ENCODE measurements at places on chromosomes 2 and 18. TPM values are rescaled to one million over a fixed set of nuclear protein-coding genes. Genes with fewer than 3 reads are reported as not detected.
A peak's percentile ranks its signal among the peaks of the same experiment; 100 is the strongest.

GRCh38 chr18:13412017-13412416 lies 193.5 kb downstream of the LDLRAD4 start:
- DNase-seq, result no peak

DNA sequence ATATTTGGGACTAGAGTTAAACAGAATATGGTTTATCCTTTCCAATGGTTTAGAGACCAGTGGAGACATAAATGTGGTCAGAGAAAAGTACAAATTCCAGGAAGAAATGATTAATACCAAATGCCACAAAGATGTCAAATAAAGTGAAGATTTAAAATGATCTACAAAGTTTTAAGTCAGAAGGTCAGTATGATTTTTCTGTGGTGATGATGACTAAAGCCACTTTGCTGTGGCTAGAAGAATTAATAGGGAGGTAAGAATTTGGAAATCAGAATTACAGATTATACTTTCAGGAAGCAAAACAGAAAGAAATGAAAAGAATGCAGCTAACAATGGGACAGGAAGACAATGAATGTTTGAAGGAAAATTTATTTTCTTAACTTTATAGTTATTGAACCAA lies 91.5 kb upstream of the CDH7 start:
- DNase-seq, result no peak

- no peak for DNase-seq
These were observed 77.3 kb upstream of the KCNH7 start for GRCh38 chr2:162915858-162916257.

DNA sequence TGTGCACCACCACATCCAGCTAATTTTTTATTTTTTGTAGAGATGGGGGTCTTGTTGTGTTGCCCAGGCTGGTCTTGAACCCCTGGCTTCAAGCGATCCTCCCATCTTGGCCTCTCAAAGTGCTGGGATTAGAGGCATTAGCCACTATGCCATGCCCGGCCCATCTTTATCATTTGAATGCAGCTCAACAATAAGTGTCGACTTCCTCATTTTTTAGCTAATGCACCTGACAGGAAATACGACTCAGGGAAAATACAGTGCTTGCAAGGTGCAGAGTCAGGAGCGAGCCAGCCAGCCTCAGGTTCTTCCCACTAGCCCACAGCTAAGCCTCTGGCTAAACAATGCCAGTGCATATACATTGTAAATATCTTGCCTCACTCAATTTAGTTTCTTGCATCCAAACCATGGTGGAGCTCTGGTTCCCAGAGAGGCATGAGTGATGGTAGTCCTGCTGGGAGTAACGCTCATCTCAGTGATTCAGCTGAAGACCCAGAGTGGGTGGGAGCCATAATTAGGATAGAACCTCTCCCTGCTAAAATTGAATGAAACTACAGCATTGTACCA lies 135.0 kb downstream of the TGIF1 start:
- no peak for DNase-seq

- DNase-seq, result peak; percentile 60
These were observed 209.3 kb upstream of the NCKAP5 start for GRCh38 chr2:133777574-133777960.

DNA sequence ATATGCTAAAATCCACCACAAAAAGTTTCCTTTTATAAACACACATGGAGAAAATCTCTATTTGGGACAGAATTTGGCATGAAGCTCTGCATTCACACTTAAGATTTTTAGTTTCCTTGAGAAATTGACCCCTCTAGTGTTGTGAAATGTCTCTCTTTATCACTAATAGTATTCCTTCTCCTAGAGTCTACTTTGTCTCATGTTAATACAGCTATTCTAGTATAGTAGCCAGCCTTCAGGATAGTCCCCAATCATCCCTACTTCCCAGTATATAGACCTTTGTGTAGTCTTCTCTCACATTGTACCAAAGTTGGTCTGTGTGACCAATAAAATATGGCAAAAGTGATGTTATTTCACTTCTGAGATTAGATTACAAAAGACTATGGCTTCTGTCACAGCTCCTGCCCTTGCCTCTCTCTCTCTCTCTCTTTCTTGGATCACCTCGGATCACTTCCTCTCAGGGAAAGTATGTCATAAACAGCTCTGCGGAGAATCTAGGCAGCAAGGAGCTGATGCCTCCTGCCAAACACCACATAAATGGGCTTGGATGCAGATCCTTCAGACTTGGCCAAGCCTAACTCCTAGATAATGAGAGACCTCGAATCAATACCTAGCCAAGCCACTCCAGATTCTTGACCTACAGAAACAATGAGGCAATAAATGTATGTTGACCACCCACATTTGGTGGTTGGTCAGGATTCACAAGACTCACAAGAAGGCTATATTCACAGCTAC lies 59.7 kb upstream of the NABP1 start:
- no peak for DNase-seq

- no peak for DNase-seq
These were observed 10.9 kb upstream of the SGPP2 start for GRCh38 chr2:222413295-222413911.

DNA sequence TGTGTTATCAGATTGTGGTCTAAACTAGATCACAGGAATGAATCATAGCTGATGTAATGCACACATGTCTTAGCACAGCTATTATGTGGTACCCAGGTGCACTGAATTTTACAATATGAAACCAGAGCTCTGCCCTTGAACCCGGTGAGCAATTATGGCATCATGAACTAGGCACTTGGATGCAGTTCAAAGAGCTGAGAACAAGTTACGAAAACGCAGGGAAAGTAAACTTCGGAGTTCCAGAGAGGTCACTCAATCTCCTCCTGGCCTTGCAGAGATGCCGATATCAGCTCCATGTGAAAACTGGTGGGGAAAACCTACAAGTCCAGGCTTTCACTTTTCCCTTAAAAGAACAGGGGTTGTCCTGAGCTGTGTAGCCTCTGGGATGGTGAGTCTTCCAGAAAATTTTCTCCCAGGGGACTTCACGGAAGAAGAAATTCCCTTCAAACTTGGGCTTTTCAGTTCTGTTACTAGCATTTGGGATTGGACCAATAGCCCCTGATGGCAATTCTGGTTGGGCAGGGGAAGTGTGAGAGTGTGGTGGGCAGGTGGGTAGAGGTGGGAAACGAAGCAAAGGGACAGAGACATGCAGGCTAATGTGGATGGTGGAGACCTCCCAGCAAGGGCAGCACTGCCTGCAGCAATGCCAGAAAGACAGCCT lies 71.1 kb upstream of the SH3BP4 start:
- DNase-seq, result peak; percentile 96

DNA sequence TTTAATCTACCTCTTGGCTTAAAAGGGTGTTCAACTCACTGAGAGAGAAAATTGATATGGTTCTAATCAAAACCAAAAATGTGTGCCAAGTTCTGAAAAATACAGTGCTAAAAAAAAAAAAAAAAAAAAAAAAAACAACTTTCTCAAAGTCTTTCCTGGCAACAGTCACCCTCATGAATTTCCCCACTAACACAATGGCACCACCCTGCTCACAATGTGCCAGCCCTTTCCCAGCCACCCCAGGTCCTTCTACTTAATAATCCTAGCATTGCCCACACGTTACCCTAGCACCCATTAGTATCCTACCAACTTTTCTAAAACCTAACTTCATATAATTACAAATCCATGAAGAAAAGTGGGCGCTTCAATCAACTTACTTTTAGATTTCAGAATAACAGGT lies 106.4 kb downstream of the AFF3 start:
- DNase-seq, result no peak

GRCh38 chr2:103276869-103277268 lies 515.0 kb downstream of the TMEM182 start:
- no peak for DNase-seq

Gene LRP2
- 0.02 TPM for total RNA-seq

Gene C2orf74
- 29.7 TPM for total RNA-seq

Gene UGT1A3
- not detected for total RNA-seq

Gene ANKRD36B
- 32.3 TPM for total RNA-seq

Gene SPC25
- 3.5 TPM for total RNA-seq

Measured in MCF 10A (cell line).